DMS79 treated with DMSO at 0.1 percent for 48 hours (cell line): ENCODE measurements at places on chromosomes 1 and 21.

GRCh38 chr1:21189421-21189820 is 12.7 kb upstream of the EIF4G3 start:
- no peak for DNase-seq

GRCh38 chr1:42340093-42340492 is 5.1 kb upstream of the FOXJ3 start:
- DNase-seq = peak; percentile 100

DNA sequence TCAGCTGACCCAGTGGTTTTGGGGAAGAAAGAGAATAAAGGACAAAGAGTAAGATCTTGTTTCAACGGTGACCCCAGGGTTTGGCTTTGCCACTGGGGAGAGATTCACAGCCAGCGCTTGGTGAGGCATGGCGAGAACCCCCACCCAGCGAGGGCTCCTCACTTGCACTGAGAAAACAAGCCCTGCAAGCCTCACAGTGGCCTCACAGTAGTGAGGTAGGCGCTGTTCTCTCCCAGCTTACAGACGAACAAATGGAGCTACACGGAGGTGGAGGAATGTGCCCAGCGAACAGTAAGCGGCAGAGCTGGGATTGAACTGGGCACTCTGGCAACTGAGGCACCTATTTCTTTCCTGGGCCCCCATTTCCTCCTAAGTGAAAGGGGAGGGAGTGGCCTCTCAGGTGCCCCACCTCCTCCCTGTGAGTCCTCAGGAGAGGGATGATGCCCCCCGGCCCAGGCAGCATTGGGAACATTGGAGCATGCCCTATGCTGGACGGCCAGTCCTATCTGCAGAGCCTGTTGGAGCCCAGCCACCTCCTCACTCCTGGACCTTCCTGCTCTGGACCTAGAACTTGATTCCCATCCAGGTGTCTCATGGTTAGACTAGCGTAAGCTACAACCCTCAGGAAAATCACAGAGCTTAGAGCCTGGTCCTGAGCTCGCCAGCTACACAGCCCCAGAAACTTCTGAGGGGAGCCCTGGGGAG is 73.4 kb upstream of the EDN2 start:
- no peak for DNase-seq

DNA sequence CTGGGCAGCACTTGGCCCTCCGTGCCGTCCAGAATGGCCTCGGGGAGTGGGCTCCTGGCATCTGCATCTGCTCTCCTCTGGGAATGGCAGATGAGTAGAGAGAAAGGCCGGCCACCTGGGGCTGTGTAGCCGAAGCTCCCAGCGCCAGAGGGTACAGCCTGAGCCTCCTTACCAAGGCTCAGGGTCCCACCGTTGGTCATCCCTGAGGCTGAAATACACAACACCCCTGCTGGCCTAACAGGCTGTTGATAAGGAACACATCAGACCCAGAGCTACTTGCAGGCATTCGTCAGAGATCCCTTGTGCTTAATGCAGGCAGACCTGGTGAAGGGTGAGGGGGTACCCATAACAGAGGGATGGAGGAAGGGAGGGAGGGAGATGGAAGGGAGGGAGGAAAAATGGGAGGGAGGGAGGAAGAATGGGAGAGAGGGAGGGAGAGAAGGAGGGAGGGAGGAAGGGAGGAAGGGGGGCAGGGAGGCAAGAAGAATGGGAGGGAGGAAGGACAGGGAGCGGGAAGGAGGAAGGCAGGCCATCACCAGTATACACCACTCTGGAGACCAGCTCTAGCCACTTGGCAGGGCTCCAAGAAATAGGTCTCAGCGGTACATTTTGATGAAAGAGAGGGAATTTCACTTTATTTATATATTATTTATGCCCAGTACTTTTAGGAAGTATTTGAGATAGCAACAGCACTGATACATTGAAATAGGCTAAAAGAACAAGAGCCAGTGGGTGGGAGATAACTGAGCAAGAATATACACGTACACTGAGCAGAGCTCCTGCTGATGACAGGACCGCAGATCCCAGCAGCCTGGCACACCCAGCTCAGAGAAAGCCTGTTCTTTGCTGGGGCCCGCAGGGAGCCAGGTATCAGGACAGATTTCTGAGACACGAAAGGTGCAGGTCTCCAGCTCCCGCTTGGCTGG is 315.0 kb upstream of the VAMP3 start:
- DNase-seq = peak; percentile 68

GRCh38 chr21:37737996-37738395 is 178.3 kb downstream of the KCNJ6 start:
- DNase-seq = no peak

GRCh38 chr1:147496571-147497210 is 44.6 kb upstream of the BCL9 start:
- no peak for DNase-seq

DNA sequence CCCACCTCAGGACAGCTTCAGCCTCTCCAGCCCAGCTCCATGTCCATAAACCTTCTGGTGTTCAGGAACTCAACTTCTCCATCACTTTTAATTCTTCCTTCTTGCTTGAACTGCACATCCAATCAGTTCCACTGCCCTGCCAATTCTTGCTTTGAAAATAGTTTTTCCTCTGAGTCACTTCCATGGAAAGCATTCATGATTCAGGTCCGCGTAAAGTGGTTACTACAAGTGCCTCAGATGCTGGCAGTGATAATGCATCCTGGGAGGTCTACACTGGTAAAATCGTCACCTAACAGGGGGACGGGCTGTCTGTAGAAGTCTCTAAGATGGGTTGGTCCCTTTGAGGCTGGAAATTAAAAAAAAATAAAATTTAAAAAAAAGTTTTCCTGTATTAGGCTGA is 25.9 kb upstream of the RCAN1 start:
- no peak for DNase-seq

DNA sequence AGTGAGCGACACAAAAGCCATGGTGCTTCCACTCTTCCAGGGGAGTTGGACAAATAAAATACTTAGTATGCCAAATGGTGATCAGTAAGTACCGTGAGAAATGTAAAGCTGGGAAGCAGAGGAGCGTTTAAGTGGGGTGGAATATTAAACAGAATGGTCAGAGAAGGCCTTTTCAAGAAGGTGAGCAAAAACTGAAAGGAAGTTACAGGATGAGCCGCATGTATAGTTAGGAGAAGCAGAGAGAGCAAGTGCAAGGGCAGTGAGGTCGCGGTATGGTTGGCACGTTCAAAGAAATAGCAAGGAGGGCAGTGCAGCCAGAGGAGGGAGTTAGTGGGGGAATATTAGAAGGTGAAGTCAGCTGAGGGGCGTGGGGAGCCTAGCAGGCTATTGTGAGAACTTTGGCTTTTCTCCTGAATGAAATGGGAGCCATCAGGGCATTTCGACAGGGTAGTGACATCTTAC is 748 bp upstream of the ATP6V0B start:
- DNase-seq = peak; percentile 76

- DNase-seq = no peak
Measured at GRCh38 chr1:219805191-219805590, 123.2 kb downstream of the SLC30A10 start.

- no peak for DNase-seq
Measured at GRCh38 chr21:43375006-43375836, 51.7 kb downstream of the SIK1 start.
